SJCRH30 (cell line): ENCODE measurements at places on chromosomes 2 and 18. TPM values are rescaled to one million over a fixed set of nuclear protein-coding genes. Genes with fewer than 3 reads are reported as not detected.

The STARD6 gene
- not detected in 2 replicates for total RNA-seq

The DLX1 gene
- 13.5 and 14.9 TPM in 2 replicates for total RNA-seq

The PLGLB2 gene
- 0.28 and 0.40 TPM in 2 replicates for total RNA-seq

- peak; percentile 24 for DNase-seq
These were observed 146.8 kb downstream of the LNPK start for GRCh38 chr2:175855236-175855635.

DNA sequence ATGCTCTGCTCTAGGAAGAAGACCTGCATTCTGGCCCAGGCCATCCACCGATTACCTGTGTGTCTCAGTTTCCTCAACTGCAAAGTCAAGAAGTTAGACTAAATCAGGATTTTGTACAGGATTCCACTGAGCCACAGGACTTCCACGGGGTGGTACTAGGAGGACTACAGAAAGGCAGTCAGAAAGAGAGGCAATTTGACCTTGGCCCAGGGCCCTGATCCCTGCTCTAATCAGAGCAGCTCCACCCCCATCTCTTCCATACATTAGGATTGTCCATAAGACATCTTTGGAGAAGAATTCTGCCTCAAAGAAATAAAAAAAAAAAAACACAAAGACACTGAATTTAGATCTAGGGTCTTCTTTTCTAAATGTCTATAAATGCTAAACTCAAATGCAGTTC lies 52.8 kb upstream of the TSPYL6 start:
- no peak for DNase-seq
